AG08395 (cell line): ENCODE measurements at places on chromosomes 12 and 14.
A peak's percentile ranks its signal among the peaks of the same experiment; 100 is the strongest.

DNA sequence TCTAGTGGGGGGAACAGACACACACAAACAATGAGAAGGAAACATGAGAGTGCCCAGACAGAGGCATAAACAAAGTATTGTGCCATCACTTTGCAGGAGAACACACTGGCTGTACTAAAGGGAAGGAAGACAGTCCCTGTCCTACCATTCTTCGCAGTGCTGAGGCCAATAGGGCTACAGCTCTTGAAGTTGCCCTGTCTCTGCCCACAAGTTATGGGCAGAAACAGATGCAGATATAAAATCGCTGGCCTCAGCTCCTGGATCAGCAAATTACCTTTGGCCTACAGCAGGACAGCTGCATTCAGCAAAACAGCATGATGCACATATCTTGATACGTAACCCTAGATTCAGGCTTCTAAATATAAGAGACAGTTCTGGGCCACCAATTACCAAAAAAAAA is 23.0 kb upstream of the PRKAB1 start:
- DNase-seq, result no peak

DNA sequence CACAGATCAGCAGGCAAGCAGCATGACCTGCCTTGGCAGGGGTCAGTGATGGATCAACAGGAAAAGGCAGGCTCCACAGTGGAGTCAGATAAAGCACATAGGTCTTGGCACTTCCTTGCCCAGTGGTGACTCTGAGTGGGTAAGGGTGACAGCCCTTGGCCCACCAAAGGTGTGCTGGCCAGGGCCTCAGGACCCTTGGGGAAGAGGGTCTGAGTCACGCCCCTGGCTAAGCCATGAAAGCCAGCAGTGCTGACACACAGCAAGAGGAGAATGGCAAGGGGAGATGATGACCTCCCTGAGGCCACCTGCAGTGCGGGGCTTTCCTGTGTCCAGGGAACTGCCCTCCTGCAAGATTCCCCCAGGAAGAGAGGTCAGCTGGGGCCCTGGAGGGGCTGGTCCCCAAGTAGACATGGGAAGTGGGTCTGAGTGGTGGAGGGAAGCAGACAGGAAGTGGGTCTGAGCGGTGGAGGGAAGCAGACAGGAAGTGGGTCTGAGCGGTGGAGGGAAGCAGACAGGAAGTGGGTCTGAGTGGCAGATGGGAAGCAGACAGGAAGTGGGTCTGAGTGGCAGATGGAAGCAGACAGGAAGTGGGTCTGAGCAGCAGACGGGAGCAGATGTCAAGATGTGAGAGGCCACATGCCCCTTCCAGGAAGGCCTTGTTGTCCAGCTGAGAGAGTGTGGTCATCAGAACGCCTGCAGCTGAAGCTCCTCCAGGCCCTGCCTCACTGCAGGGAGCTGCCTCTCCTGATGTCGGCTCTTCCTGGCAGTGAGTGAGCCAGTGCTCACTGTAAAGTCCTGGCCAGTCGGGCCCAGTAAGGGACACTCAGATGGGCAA is 34.8 kb downstream of the DIO3 start:
- DNase-seq, result no peak

GRCh38 chr12:92533280-92533890 is 169.4 kb upstream of the PLEKHG7 start:
- no peak for DNase-seq

DNA sequence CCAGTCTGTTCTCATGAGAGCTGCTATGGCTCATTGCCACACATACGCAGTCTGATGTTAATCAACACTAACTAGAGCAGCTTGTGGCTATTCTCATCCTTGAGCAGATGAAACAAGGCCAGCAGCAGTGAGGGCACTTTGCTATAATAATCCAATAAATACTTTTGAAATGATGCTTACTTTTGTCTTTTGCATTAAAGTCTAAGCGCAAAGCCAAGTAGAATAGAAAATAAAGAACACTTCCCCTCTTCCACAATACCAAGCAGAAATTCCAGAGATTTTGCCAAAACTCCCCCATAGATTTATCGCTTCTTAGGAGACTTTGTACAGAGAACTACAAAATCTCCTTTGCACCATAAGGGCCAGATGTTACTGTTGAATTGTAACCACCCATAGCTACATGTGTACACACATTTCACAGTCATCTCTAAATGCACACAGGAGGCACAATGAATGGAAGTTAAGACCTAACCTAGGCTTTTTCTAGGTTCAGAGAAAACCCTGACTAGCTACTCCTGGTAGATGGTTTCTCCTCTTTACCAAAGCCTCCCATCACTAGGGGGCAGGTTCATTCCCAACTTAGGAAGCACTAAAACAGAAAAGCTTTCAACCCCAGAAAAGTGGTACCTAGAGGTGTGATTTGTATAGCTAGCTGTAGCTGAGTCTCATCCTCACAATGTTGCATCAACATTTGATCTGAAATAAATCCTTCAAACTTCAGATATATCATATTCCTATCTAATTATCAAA is 119.3 kb downstream of the HMGA2 start:
- DNase-seq, result peak; percentile 10

- DNase-seq, result peak; percentile 67
Observed at GRCh38 chr12:93883436-93884154, 206.4 kb downstream of the CRADD start.

- DNase-seq, result no peak
Observed at GRCh38 chr12:121079736-121080272, 40.8 kb upstream of the OASL start.
